ENCODE measurements at places on chromosomes 2 and 18.

- no peak for DNase-seq
These were observed 266.5 kb downstream of the EIPR1 start for GRCh38 chr2:3110994-3111666.

DNA sequence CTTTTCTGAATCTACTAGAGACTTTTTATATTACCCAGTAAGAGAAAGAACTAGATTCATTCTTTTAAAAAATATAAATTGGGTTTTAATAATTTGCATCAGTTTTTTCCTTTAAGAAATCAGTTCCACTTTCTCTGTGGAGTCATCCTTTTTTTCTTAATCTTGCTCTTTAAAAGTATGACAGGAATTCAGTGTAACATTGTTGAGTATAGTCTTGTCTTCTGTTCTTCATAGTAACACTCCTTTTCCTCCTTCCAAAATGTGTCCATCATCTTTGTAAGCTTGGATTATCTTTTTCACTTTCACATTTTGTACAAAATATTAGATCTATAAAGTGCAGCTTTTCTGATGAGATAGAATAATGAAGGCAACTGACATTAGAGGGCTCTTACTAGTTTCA, 135.4 kb downstream of the HAUS1 start:
- no peak for DNase-seq

- DNase-seq, result no peak
These were observed 111.5 kb upstream of the ZNF236 start for GRCh38 chr18:76710646-76711520.

- DNase-seq, result no peak
These were observed 16.7 kb upstream of the RAPH1 start for GRCh38 chr2:203551778-203552177.

GRCh38 chr2:164009756-164010337, 274.0 kb upstream of the FIGN start:
- DNase-seq, result no peak

DNA sequence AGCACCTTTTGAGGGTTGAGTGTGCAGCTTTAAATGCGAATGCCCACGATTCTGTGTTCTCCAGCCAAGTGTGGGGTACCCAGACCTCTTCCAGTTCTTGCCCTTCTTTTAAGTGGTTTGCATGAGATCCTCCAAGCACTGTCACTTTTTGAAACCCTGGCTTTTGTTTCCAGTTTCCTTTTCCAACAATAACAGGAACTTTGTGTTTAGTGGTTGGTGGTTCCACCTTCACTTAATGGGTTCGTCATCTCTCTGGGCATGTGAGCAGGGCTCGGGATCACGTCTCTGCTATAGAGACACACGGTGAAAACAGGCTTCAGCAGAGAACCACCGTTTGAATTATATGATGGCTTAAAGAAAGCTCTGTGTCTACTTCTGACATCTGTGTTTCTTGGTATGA, 197.6 kb downstream of the LDLRAD4 start:
- no peak for DNase-seq

DNA sequence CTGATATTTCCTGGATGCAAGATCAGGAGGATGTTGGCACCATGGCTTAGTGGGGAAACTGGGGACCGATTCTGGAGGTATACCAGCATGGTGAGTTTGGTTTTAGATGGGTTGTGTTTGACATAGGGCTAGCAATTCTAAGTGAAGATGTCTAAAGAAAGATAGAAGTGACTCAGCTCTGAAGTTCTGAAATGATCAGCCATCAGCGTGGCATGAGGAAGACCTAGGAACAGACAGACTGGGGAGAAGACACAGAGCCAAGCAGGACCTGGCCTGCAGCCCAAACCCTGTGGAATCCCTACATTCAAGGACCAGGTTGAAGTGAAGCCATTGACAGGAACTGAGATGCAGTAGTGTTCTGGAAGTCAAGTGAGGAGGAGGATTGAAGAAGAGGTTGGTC, 39.8 kb downstream of the HRH4 start:
- no peak for DNase-seq

DNA sequence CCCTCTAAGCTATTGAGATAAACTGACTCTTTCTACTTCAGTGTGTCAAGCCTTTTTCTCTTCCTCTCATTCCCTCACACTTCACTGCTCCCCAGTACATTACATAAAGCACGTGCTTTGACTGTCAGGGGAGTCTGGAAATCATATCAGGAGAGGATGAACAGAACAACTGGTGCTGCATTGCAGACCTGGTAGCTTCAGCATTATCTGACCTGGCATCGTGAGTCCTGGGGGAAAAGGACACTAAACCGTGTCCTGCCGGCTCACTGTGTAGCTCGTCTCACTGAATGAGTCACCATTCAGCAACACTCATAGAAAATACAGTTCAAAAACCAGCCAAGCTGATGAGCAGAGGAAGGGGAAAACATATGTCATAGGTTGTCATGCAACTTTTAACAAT, 108.5 kb upstream of the UNC80 start:
- no peak for DNase-seq

GRCh38 chr2:54903736-54904554, 146.3 kb downstream of the RTN4 start:
- DNase-seq, result peak; percentile 56
